RWPE2 (cell line): ENCODE measurements at places on chromosomes 7 and 10.

DNA sequence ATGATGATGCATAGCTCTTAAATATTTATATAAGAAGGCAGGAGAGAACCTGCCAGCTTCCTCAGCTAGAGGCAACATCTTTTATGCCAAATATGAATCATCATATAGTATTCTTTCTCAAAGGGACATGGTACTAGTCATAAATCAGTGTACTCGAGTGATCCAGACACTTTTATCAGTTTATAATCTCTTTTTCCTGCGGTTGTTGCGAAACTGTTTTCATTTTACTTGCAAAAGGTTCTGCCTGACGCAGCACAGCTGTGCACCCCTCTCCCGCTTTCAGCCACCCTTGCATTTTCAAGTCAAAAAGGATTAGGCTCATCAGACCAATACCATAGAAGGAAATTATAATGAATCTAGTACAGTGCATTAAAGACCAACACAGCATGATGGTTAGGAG, 332.3 kb upstream of the PRKCQ start:
- no peak for DNase-seq
- peaks cover 16% of the 10 kb centered on the region for H3K4me1 ChIP-seq

DNA sequence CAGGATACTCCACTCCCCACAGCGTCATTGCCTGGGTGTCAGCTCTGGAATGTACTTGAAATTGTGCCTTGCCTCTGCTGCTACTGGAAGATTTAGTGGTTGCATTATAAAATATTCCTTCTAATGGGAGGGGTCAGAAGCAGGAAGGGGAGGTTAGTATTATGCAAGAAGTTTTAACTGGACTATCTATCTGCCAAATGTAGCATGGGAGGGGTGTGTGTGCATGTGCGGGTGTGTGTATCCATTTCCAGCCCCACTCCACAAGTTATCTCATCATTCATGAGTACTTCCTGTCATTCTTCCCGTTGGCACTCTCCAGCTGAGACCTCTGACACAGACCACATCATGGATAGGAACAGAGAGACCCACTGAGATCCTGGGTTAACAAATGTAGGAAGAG, 13.4 kb downstream of the MBL2 start:
- no peaks in the 10 kb centered on the region for H3K27me3 ChIP-seq
- no peaks in the 10 kb centered on the region for H3K4me1 ChIP-seq
- H3K36me3 ChIP-seq = no peaks in the 10 kb centered on the region
- no peak overlapping the region for H3K27ac ChIP-seq
- no peak for DNase-seq

- peaks cover 89% of the 10 kb centered on the region for H3K36me3 ChIP-seq
- H3K27ac ChIP-seq = no peak overlapping the region
- H3K27me3 ChIP-seq = no peaks in the 10 kb centered on the region
- H3K4me3 ChIP-seq = no peak overlapping the region
- no peak for DNase-seq
These were observed 12.4 kb downstream of the DUSP5 start for GRCh38 chr10:110510086-110510485.

DNA sequence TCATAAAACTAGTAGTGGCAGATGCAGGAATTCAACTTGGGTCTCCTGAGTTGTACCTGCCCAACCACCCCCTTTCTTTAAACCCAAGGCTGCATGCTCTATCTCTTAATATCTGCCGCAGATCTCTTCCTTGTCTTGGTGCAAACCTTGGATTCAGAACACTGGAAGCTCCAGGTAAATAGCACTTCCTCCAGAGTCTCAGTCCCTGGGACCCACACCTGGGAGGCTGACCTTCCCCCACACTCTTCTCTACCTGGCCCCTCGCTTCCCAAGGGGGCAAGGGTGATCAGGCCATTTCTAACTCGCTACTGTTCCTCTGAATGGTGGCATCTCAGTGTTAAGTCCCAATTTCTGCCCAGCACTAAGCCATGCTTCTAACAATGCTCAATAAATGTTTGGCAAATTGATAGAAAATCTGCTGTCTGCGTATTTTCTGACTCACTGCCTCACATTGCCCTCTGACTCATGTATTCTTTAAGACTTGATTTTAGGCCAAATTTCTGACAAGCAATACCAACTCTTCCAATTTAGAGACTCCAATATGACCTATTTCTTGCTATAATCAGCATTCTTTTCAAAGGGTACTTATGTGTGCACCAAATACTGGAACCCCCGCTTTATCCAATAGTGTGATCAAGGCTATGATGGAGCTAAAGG, 68.0 kb upstream of the PPP1R3C start:
- no peak for DNase-seq
- peaks cover 11% of the 10 kb centered on the region for H3K4me1 ChIP-seq
- H3K27me3 ChIP-seq = no peaks in the 10 kb centered on the region
- H3K36me3 ChIP-seq = no peaks in the 10 kb centered on the region

DNA sequence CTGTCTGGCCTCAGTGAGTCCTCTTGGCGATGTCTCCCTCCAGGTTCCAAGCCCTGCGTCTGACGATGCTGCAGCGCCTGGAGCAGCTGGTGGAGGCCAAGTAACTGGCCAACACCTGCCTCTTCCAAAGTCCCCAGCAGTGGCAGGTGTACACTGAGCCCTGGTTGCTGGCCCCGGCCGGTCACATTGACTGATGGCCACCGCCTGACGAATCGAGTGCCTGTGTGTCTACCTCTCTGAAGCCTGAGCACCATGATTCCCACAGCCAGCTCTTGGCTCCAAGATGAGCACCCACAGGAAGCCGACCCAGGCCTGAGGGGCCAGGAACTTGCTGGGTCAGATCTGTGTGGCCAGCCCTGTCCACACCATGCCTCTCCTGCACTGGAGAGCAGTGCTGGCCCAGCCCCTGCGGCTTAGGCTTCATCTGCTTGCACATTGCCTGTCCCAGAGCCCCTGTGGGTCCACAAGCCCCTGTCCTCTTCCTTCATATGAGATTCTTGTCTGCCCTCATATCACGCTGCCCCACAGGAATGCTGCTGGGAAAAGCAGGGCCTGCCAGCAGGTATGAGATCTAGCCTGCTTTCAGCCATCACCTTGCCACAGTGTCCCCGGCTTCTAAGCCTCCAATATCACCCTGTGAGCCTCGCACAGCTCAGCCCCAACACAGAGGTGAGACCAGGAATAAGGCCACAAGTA, 7.3 kb upstream of the ZNF22 start:
- no peak overlapping the region for H3K27ac ChIP-seq
- no peak for DNase-seq
- H3K4me1 ChIP-seq = no peaks in the 10 kb centered on the region
- H3K27me3 ChIP-seq = no peaks in the 10 kb centered on the region
- no peaks in the 10 kb centered on the region for H3K36me3 ChIP-seq

DNA sequence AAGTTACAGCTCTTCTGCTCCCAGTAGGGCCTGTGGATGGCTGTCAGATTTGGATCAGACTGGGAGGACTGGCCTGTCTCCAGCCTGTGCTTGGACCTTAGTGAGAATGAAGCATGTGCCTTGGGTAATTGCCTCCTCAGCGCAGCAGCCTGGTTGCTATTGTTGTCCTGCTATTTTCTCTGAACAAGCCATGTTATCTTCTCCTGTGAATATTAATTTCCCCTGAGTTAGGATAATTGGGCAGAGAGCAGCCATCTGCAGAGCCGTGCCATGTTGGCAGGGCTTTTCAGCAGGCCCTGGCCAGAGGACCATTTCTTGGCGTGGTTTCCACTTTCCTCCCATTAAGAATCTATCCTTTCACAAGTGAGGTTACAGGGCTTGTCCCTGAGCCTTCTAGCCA, 497.3 kb downstream of the SORCS3 start:
- no peak overlapping the region for H3K4me3 ChIP-seq
- H3K27me3 ChIP-seq = no peaks in the 10 kb centered on the region
- no peak for DNase-seq

DNA sequence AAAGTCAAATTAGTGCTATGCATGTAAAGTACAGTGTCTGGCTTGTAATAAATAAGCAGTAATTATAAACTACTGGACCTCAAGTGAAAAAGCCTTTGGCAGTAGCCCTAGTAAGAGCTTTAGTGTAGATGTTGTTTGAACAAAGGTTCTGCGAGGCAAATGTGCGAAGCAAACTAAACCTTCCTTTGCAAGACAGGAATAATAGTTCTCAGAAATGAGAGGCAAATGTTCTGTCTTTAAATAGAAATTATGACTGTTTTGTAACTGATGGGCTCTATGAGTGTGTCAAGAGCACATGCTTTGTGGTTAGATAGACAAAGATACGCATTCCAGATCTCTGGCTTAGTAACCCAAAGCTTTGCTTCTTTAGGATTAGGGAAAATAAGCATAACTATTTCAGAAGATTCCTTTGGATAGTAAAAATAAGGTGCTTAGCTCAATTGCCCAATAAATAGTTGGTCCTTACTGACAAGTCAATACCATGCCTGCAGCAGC, 169.2 kb upstream of the CDC14C start:
- DNase-seq = no peak
- H3K4me1 ChIP-seq = no peaks in the 10 kb centered on the region
- no peak overlapping the region for H3K4me3 ChIP-seq
- H3K27ac ChIP-seq = no peak overlapping the region

- H3K36me3 ChIP-seq = no peaks in the 10 kb centered on the region
- no peaks in the 10 kb centered on the region for H3K27me3 ChIP-seq
- peaks cover 9% of the 10 kb centered on the region for H3K4me1 ChIP-seq
- H3K27ac ChIP-seq = no peak overlapping the region
These were observed 171.2 kb downstream of the ARHGAP21 start for GRCh38 chr10:24552346-24553016.

- H3K27ac ChIP-seq = peak overlapping the region; percentile 86
- DNase-seq = no peak
- peaks cover 22% of the 10 kb centered on the region for H3K36me3 ChIP-seq
- H3K27me3 ChIP-seq = no peaks in the 10 kb centered on the region
These were observed 1.8 kb upstream of the SEC24C start for GRCh38 chr10:73742454-73742734.

GRCh38 chr10:48813291-48813690, 126.3 kb downstream of the LRRC18 start:
- H3K27me3 ChIP-seq = no peaks in the 10 kb centered on the region
- no peaks in the 10 kb centered on the region for H3K4me1 ChIP-seq
- H3K4me3 ChIP-seq = no peak overlapping the region
- H3K27ac ChIP-seq = no peak overlapping the region
- no peaks in the 10 kb centered on the region for H3K36me3 ChIP-seq
- DNase-seq = no peak

- H3K27me3 ChIP-seq = no peaks in the 10 kb centered on the region
- H3K4me1 ChIP-seq = no peaks in the 10 kb centered on the region
- H3K27ac ChIP-seq = no peak overlapping the region
- H3K36me3 ChIP-seq = no peaks in the 10 kb centered on the region
- H3K4me3 ChIP-seq = no peak overlapping the region
These were observed 60.4 kb downstream of the SORCS1 start for GRCh38 chr10:107104026-107104652.

- H3K4me3 ChIP-seq = no peak overlapping the region
- DNase-seq = no peak
- peaks cover 7% of the 10 kb centered on the region; the same call in 1 of the 2 replicates for H3K36me3 ChIP-seq
- no peaks in the 10 kb centered on the region for H3K27me3 ChIP-seq
- H3K4me1 ChIP-seq = peaks cover 33% of the 10 kb centered on the region
- no peak overlapping the region for H3K27ac ChIP-seq
These were observed 5.4 kb downstream of the LRRC4 start for GRCh38 chr7:128025819-128026218.

GRCh38 chr10:77946084-77946483, 19.5 kb upstream of the DLG5 start:
- no peak for DNase-seq
- H3K27me3 ChIP-seq = no peaks in the 10 kb centered on the region
- peak overlapping the region; percentile 98 for H3K27ac ChIP-seq
- peaks cover 36% of the 10 kb centered on the region for H3K4me1 ChIP-seq
- no peak overlapping the region for H3K4me3 ChIP-seq
- no peaks in the 10 kb centered on the region for H3K36me3 ChIP-seq

DNA sequence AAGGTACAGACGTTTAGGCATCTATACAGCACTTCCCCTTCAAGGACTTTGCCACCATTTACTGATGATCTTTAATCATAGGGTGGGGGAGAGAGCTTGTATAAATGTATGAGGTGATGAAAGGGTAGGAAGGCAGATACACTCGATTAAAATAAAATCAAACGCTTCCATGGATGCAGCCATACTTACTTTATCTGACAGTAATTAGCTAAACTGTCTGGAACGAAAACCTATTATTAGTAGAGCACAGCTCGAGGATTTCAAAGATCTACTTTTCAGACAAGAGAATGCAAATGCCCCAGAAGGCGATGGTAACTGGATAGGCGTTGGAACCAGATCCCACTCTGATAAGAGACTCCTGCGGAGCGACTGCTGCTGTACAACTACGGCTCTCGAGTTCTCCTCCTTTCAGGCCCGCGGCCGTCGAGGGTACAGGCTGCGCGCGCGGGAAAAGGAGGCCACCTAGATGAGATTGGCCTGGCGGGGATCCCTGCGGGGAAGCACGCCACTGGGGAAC, 3.1 kb upstream of the NKX2-3 start:
- no peaks in the 10 kb centered on the region for H3K36me3 ChIP-seq
- H3K27ac ChIP-seq = no peak overlapping the region
- H3K4me1 ChIP-seq = no peaks in the 10 kb centered on the region
- DNase-seq = no peak
- peaks cover 97% of the 10 kb centered on the region for H3K27me3 ChIP-seq
- no peak overlapping the region for H3K4me3 ChIP-seq

DNA sequence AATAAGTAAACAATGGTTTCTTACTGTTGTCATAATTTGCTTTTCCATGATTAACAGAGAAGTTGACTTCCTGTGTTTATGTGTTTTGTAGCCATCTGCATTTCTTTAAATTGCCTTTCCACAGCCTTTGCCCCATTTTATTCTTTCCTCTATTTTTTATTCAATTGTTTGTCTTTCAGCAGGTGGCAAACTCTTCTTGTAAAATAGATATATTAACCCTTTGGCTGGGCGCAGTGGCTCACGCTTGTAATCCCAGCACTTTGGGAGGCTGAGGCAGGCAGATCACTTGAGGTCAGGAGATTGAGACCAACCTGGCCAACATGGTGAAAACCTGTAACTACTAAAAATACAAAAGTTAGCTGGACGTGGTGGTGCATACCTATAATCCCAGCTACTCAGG, 50.6 kb upstream of the CAPZA2 start:
- no peaks in the 10 kb centered on the region for H3K36me3 ChIP-seq
- peaks cover 10% of the 10 kb centered on the region for H3K4me1 ChIP-seq
- DNase-seq = no peak
- no peak overlapping the region for H3K4me3 ChIP-seq
- no peak overlapping the region for H3K27ac ChIP-seq
- no peaks in the 10 kb centered on the region for H3K27me3 ChIP-seq

GRCh38 chr7:4257146-4258111, 424.7 kb upstream of the FOXK1 start:
- no peak overlapping the region for H3K4me3 ChIP-seq
- no peak overlapping the region for H3K27ac ChIP-seq
- DNase-seq = no peak
- no peaks in the 10 kb centered on the region for H3K36me3 ChIP-seq
- no peaks in the 10 kb centered on the region for H3K27me3 ChIP-seq

DNA sequence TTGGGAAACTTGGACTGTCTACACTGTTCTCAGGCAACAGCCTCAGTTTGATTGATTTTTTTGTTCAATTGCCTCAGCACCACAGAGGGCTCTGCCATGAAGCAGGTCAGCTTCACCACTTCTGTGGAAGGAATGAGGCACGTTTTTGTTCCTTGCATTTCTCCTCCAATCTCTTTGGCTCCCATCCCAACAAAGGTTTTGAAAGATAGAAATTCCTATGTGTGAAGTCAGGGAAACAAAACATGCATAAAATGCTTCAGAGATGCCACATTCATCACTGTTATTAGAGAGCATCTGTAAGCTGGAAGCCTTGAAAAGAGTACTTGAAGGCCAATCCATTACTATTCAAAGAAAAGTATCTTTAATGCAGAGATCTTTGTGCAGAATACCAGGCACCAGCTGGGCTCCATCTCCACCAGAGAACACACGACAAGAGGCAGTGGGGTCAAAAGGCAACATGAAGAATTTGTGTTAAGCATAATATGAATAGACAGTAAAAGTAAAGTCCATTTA, 249.1 kb upstream of the LYZL1 start:
- H3K4me1 ChIP-seq = no peaks in the 10 kb centered on the region
- no peaks in the 10 kb centered on the region for H3K27me3 ChIP-seq
- no peak for DNase-seq
- H3K4me3 ChIP-seq = no peak overlapping the region
- no peaks in the 10 kb centered on the region for H3K36me3 ChIP-seq
